ENCODE measurements at places on chromosomes 5 and 9.

DNA sequence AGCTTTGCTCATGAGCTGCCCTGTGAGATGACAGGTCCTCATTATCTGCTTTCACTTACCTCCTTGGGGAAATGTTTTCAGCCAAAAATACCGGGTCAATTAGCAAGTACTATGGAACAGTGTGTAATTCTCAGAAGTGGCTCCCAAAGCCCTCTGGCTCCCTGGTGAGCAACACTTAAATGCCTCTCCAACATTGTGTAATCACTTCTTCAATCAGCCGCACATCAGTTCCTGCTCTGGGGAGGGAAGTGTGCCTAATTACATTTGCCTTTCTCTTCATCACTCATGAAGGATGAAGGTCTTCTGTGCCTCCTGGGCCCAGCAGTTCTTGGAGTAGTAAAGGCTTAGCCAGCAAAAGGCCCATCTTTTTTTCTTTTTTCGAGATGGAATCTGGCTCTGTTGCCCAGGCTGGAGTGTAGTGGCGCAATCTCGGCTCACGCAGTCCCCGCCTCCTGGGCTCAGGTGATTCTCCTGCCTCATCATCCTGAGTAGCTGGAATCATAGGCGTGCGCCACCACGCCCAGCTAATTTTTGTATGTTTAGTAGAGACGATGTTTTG is 23.1 kb downstream of the NIM1K start:
- no peak for DNase-seq

DNA sequence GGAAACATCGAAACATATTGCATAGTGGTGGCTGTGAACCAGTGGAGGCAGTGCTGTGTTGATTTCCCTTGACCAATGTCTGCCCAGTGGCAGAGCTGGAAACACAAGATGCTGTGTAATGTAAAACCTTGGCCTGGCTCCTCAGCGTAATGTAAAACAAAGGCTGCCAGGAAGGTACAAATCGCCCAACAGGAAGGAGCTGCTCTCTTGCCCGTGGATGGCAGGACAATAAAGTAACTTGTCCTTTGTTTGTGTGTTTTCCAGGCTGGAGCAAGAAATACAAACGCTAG is 143.4 kb downstream of the PALM2AKAP2 start:
- no peak for DNase-seq

- DNase-seq, result no peak
Observed at GRCh38 chr9:35726931-35727330, 5.1 kb downstream of the TLN1 start.

GRCh38 chr5:108216890-108217289 is 165.0 kb downstream of the FBXL17 start:
- DNase-seq, result no peak

DNA sequence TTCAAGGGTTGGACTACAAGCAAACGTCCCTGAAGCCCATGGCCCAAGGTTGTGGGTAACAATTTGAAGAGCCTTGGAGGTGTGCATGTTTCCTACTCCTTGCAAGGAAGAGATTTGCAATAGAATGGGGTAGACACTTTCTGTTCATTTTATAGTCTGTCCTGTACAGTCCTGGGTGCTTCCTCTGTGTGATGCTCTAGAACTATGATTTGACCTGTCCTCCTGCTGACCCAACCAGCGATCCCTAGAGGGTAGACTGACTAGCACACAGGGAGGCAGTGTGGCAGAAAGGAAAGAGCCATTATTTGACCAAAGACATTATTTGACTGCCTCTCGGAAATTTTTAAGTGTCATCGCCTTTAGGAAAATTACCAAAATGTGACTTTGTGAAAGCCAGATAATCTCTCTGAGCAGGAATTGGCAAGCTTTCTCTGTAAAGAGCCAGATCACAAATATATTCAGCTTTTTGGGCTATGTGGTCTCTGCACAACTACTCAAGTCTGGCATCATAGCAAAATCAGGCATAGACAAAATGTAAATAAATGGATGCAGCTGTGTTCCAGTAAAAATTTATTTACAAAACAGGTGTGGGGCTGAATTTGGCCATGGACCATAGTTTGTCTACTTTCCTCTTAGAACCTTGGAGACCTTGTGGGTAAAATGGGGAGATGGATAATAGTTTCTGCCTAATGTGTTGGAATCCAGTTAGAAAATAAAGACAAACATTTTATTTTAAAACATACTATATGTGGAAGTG is 106.8 kb downstream of the DMRT2 start:
- DNase-seq, result no peak

- DNase-seq, result no peak
Observed at GRCh38 chr5:1948111-1948510, 65.4 kb upstream of the IRX4 start.

DNA sequence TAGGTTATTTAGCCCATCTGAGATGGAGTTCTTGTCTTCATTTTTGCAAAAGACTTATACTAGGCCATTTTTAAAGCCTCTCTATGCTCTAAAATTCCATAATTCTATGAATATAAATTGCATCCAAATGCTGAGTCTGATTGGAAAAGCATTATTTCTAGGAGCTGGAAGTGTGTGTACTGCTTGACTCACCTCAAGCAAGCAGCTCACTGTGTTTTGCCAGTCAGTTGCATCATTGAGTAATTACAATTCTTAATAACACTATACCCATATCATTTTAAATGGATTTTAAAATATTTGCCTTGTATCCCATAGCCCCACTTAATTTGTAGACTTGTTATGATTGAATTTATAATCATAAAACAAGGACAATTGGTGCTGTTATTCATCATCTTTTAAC is 161.0 kb downstream of the PAM start:
- no peak for DNase-seq

GRCh38 chr5:76468635-76469425 is 65.7 kb downstream of the IQGAP2 start:
- no peak for DNase-seq

GRCh38 chr5:98463676-98464075 is 309.8 kb upstream of the RGMB start:
- no peak for DNase-seq

GRCh38 chr5:133393776-133394476 is 218.4 kb downstream of the FSTL4 start:
- no peak for DNase-seq

GRCh38 chr9:123368023-123368422 is 12.0 kb downstream of the CRB2 start:
- no peak for DNase-seq

GRCh38 chr9:75824816-75825568 is 65.5 kb upstream of the PCSK5 start:
- DNase-seq, result no peak

DNA sequence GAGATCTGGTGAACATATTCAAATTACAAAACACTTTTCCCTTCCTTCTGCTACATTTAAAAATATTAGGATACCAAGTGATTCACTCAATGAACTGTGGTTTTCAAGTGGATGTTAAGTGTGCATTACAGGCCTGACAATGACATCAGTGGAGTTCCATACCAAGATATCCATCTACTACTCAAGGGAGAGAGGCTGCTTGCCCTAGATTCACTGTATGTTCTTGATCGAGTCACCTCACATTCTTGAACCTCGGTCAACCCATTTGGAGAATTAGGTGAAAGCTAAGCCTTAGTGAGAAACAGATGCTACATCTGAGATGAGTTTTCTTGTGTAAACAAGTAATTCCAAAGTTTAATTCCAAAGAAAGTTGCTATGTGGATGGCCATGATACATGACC is 142.2 kb downstream of the FGF10 start:
- DNase-seq, result no peak

- DNase-seq, result no peak
Observed at GRCh38 chr5:78607864-78608263, 40.7 kb downstream of the LHFPL2 start.

GRCh38 chr5:79076819-79077218 is 7.3 kb downstream of the BHMT2 start:
- DNase-seq, result no peak

GRCh38 chr5:96506376-96506775 is 73.3 kb upstream of the PCSK1 start:
- DNase-seq, result no peak

GRCh38 chr5:34533582-34534522 is 122.3 kb upstream of the RAI14 start:
- no peak for DNase-seq

DNA sequence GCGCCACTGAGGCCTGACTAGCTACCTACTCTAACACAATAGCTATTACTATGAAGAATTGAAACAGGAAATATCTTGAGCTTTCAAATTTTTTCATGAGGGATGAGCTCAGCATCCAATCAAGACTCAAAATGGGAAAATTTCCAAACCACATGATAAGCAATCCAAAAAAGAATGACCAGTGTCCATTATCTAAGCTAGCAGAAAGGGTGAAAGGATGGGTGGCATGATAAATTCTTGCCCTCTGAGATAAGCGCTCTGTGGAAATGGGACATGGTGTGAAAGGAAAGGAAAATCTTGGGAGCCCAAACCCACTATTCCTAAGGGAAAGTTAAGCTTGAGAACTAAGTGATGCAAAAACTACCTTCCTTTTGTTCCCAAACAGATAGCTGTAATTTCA is 170.2 kb upstream of the NREP start:
- no peak for DNase-seq

GRCh38 chr9:133621725-133622267 is 12.6 kb upstream of the FAM163B start:
- DNase-seq, result no peak

DNA sequence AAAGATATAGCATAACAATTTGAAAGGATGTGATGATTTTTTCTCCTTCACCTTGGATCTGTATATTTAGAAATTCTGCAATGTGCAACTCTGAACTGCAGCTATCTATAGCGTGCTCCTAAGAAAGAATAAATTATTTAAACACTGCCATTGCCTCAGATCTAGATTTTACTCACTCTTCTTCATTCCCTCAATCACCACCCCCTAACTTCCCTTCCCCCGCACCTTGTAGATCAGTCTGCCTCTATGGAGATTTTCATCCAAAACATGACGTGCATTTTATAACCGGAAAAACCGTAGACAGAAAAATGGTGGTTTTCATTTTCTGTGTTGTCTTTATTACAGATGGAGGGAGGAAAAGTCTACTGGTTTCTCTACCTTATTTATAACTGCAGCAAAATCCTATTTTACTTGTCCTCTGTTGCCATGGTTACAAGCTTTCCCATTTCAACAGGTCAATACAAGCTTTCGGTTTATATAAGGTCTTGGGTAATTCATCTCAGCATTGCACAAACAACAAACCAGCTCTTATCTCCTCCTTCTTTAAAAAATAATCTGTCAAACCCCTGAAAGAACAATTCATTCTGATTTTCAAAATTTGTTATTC is 480.0 kb downstream of the TAF11L14 start:
- no peak for DNase-seq

DNA sequence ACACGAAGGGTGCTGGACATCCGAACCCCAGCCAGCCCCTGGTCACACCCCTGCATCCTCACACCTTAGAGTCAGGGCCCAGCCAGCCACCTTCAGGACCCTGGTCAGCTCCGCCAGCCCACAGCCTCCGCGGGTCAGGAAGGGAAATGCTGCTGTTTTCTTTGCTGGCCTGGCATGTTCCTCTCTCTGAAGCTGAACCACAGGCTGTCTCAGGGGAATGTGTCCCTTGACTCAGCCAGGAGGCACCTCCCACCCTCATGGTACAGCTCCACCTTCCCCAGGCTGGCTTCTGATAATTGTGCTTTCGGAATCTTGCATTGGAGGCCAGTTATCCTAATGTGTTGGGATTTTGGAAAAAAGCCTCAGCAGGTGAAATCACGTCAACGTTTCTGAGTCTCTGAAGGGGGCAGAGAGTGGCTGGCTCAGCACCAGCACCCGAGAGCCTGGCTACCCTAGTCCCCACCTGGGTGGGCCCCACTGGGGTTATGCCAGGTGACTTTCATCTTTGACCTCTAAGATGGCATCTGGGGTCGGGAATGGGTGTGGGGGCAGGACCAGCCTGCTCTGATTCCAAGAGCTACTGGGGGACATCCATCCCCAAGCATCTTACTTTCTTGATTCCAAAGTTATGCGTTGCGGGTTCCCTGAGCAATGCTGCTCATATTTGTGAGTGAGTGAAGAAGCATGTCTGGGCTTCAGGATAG is 9.8 kb upstream of the OLFM1 start:
- peak; percentile 60 for DNase-seq

DNA sequence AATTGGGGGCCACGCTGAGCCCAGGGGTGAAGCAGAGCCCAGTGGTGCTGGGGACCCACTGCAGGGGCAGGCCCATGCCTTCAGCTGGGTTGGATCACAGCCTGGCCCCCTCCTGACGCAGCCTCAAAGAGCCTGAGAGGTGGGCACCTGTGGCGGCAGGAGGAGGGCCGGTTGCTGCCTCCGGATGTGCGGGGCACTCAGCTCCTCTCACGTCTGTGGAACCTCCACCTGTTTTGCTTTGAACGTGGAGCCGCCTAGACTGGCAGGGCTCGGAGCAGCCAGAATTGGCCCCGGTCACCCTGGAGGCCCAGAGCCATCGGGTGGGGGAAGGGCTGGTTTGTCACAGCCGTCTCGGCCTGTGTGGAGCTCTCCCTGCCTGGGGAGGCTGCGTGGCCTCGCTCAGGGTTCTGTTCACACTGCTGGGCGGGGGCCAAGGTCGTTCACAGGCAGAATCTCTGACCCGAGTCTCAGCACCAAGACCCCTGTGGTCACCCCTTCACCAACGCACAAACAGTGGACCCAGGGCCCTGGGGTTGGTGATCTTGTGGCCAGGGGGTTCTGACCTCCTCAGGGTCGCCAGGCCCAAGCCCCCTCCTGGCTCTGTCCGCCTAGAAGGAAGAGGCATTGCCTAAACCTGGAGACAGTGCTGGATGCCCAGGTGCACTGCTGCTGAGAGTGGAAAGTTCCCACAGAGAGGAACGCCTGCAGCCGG is 9.2 kb upstream of the SLC9A3 start:
- no peak for DNase-seq

DNA sequence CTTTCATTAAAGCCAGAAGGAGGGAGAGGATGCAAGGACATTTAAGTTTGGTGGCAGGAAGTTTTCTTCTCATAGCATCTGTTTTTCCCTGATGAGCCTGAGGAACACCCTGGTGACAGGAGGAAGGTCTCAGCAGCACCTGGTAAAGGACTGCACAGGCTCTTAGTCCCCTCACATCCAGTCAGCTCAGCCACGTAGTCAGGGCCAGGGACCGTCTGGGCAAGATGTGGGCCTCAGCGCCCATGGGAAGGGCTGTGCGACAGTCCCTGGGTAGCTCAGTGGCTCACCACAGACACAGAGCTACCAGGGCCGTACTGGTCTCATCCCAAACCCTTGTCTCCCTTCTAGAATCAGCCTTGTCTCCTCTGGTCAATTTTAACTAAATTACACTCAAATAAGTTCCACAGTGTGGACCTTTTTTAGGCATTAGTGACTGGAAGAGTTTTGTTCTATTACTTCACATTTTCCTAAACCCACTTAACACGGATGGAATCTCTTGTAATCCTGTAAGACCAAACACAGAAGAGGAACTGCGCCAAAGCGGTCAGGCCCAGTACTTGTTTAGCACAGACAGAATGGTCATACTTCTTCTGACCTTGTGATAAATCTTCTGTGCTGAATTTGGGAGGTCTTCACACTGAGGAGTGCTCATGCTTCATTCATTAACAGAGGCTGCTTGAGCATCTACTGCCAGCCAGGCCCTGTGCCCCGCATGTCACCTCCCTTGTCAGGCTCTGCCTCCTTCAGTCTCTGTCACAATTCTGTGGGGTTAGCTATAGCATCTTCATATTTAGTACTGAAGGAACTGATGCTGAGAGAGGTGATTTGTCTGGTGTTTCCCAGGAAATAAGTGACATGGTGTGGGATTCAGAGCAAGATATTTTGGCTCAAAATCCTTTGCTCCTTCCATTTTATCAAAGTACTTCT is 91.4 kb downstream of the ANGPTL2 start:
- DNase-seq, result no peak

GRCh38 chr5:35487233-35488025 is 130.2 kb upstream of the SPEF2 start:
- no peak for DNase-seq

GRCh38 chr5:27242258-27242626 is 203.9 kb upstream of the CDH9 start:
- no peak for DNase-seq
